Activated CD4-positive, CD25-positive, alpha-beta regulatory T cell treated with anti-CD3 and anti-CD28 coated beads, Interleukin-2, amount 50 U/mL, for 72 hours (primary cell): ENCODE measurements at places on chromosomes 2 and 18.

GRCh38 chr2:69088466-69088865, 75.5 kb downstream of the ANTXR1 start:
- DNase-seq = no peak

DNA sequence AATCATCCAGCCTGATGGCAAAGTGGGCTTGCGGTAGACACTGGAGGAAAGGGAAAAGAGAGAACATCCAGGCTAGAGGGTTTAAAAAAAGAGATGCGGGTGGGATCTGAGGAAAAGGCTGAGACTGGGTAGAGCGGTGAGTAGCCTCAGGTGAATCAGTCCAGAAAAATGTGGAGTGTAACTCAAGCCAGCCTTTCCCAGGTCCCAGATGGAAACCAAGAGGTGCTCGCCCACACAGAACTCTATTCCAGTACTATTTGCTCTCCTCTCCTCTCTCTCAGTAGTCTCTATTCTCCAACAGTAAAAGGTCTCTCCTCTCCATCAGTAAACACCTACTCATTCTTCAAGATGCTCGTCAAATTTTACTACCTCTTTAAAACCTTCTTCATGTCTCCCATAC, 38.3 kb upstream of the NRP2 start:
- no peak for DNase-seq

GRCh38 chr2:143399631-143400069, 270.4 kb downstream of the ARHGAP15 start:
- no peak for DNase-seq

DNA sequence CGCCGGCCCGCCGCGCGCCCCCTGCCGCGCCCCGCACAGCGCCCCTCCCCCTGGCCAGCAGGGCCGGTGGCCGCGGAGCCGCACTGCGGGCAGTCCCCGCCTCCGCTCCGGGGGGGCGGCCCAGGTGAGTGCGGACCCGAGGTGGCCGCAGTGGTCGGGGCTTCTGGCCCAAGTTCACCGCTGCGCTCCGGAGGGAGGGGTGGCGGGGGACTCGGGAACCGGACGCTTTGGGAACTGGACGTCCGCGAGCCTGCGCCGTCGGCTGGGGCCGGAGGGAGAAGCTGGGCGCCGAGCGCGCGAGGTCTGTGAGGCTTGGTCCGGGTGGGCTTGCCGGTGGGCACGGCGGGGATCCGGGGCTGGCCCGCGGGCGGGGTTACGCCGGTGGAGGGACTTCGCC, 591 bp upstream of the LDLRAD4 start:
- no peak for DNase-seq

DNA sequence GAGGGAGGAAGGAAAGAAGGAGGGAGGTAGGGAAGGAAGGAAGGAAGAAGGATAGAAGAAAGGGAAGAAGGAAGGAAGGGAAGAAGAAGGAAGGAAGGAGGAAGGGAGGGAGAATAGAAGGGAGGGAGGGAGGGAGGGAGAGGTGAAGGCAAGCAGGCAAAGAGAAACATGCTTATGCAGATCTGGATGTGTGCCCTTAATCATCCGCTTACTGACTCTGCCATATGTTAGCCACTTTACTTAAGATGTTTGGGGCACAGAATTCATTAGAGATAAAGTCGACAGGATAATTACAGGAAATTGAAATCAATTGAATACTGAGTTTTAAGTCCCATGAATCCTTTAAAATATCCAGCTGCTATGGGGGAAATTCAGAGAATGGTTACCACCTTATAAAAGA, 334.2 kb downstream of the GRB14 start:
- no peak for DNase-seq

DNA sequence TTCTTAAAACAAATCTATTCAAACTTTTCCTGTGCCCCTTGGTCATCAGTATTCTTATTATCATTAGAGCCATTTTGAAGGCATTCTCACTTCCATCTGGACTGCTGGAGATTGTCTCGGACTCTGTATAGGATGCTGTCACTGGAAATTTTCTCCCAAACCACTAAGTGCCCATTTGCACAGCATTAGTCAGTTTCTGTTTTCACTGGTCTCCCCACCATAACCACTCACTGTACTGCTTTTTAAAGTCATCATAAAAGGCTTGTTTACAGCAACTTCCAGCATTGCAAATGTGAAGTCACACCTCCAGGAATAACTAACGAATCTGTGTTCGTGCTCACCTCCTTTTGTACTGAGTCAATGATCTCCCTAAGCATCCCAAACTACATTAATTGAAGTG, 150.9 kb upstream of the SERTAD2 start:
- no peak for DNase-seq

- DNase-seq = no peak
Observed at GRCh38 chr2:157291018-157291417, 33.5 kb downstream of the GALNT5 start.
